ENCODE measurements at places on chromosomes 12 and 14.

GRCh38 chr14:76904740-76905569 is 78.7 kb downstream of the LRRC74A start:
- DNase-seq: peak; percentile 54

DNA sequence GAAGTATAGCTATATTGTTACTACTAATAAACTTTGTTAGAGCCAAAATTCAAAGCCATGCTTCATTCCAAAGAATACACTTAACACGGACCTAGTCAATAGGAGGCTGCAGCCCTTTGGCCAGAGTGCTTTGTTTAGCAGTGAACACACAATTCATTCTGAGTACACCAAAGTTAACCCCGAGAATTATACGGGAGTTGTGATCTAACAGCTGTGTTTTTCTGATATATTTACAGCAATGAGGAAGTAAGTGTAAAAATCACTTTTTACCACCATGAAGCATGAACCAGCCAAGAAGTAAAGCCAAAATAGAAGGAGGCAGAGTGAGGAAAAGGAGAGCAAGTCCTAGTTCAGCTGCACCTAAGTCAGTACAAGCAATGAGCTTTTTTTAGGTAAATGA is 156.8 kb upstream of the PDE3A start:
- no peak for DNase-seq

- DNase-seq: no peak
Measured at GRCh38 chr12:53586745-53587144, 39.4 kb downstream of the ATF7 start.

GRCh38 chr14:55026793-55027561 is at the start of the genes SOCS4 and WDHD1:
Gene SOCS4 (plus strand): TSS chr14:55027236. CDS start chr14:55043042, 15,806 bp downstream.
Gene WDHD1 (minus strand): TSS chr14:55027099. CDS start chr14:55026787, 312 bp downstream.
- DNase-seq: peak; percentile 98

- no peak for DNase-seq
Measured at GRCh38 chr12:4569261-4569660, 7.3 kb downstream of the DYRK4 start.

DNA sequence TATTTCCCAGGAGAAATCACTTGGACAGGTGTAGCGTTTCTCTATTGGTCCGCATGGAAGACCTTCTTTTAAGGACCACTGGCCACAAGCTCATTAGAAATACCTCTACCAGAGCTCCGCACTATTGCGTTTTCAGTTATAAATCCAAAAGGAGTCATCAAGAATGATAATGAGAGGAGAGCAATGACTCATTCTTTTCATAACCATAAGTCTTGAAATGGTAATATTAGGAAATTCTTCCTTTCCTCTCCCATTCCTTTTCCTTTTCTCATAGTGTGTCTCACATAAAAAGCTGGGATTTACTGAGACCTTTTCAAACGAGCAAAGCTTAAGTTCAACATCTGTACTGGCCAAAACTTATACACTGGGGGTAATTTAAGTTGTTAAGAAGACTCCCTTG is 215.7 kb downstream of the CPNE8 start:
- DNase-seq: no peak

DNA sequence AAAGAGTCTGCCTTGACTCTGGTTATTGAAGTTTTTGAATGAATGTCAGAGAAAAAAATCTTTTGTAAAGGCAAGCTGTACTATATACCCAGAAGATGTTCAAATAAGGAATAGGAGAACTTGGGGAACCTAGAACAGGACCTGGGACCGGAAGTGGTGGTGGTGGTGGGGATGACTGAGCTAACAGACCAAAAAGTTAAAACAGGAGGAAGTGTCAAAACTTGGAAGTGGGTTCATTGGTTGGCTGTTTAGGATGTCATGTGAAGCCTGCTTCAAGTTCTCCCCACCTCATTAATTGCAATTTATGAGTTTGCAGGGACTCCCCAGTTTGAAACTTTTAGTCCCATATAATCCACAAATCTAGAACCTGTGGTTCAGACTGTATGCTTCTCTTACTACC is 26.2 kb downstream of the PLXNC1 start:
- no peak for DNase-seq

DNA sequence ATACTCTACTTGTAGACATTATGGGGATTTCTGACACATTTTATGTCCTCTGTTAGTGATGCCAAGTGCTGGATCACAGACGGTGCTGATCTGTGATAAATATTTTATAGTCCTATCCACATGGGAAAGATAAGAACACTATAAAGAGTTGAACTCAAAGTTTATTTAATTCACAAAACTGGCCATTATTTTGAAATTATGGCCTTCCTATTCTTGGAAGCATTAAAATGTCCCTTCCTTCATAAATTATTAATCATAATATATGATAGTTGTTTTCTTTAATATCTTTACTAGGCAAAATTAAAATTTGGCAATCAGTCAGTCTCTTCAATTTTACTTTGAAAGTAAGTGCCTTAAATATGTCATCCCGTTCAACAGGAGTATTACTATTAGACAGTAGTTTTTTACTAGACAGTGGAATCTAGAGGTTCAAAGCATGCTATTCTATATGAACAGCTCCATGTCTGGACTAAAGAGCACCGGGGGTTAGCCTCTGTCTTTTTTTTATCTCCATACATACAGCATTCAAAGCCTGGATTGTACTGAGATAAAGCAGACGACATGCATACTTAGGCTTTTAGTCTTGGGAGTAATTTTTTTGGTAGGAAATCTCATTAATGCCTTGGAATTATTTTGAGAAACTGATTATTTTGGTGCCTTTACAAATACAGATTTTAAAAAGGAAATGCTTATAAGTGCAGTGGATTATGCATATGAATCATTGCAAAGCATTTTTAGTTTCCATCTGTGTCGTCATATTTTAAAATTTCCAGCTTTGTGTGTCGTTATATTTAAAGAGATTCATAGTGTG is 306.1 kb upstream of the RGS6 start:
- no peak for DNase-seq

DNA sequence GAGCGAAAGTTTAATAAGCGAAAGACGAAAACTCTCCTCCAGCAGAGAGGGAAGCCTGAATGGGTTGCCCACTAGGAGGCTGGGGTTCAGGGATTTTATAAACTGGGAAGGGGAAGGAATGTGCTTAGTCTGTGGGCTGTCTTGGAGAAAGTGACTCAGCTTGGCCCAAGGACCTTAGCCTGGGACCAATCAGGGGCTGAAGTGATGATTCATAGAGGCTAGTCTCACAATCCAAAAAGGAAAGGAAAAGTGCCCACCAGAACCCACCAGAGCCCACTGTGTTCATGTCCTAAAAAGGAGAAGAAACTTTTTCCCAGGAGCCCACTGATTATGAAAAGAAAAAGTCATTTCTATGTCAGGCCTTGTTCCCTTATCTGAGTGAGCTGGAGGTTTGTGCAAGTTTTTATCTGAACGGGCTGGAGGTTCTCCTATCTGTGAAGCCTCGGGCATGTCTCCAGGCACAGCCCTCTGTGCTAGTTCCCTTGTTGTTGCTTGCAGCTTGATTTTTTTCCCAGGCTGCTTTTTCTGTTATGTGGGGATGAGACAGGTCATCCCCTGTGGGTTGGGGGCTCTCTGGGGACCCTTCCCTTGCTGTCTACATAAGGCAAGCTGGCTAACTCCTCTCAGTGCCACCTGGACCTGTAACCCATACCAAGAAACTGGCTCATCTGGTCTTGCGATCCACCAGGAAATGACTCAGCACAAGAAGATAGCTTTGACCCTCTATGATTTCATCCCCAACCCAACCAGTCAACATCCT is 8.3 kb upstream of the GOLGA5 start:
- no peak for DNase-seq

- no peak for DNase-seq
Measured at GRCh38 chr12:104886418-104887401, 71.4 kb downstream of the SLC41A2 start.

DNA sequence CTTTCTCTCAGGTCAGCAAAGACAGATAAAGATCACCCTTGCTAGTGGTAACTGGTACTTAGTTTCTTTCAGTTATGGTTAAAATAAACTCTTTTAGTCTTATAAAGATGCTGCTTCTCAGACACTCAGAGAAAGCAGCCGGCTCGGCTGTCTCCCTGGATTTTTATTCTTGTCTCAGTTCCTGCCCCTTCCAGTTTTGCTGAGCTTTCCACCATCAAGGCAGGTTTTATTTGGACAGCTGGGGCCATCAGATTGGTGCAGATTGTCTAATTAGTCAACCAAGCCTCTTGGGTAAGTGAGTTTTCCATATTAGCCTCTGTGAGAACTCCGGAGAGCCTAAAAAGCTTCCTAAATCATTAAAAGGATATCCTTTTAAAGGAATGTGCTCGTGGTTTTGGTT is 130.8 kb upstream of the BMP4 start:
- DNase-seq: no peak

DNA sequence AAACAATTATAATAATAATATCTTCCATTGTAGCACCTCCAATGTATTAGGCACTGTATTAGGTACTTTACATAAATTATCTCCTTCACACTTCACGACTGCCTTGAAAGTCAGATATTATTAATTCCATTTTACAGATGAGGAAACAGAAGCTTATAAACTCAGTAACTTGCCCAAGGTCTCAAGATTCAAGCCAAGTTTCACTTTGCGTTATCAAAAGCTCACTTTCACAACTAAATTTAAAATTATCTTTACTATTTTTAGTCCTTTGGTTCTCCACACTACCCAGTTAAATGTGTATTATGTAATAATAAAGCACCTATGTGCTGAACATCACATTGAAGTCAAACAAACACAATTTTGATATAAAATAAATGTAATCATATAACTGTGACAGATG is 55.8 kb downstream of the NUMB start:
- no peak for DNase-seq

DNA sequence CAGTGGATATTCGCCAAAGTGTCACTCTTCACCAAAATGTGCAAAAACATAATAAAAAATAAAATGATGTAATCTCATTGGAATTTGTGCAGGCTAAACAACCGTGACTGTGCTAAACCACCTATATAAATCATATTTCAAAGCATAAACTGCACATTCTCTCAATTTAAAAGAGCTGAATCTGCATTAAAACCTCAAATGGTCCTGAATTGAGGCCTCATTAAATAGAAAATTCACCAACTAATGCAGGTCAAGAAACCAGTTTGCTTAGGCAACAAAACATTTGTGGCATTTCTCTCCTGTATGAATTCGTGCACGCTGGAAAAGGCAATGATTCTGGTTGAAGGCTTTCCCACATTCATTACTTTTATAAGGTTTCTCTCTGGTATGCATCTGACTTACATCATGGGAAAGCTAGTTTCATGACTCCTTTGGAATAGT is 80.1 kb upstream of the IFNG-AS1 start:
- DNase-seq: no peak
